Activated CD4-positive, alpha-beta T cell treated with anti-CD3 and anti-CD28 coated beads, Interleukin-2, amount 50 U/mL, for 4 hours (primary cell): ENCODE measurements at places on chromosomes 6 and 20.

DNA sequence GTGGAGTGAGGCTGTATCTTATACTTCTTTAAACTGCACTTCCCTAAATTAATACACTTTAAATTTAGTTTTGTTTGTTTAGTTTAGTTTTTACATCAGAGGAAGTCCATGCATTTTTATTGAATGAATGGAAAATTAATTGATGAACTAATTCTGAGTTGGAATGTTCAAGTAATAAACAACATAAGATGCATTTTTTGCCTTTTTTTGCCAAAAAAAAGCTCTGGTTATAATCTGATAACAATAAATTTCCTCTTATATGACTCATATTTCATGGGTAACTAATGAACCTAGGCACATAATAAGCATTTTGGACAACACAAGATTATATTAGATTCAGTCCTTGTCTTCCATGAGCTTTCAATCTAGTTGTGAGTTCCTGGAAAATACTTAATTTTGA lies 323.1 kb downstream of the CENPW start:
- DNase-seq, result no peak

GRCh38 chr6:26064619-26065257 lies 22.5 kb upstream of the HFE start:
- peak; percentile 29 for DNase-seq

DNA sequence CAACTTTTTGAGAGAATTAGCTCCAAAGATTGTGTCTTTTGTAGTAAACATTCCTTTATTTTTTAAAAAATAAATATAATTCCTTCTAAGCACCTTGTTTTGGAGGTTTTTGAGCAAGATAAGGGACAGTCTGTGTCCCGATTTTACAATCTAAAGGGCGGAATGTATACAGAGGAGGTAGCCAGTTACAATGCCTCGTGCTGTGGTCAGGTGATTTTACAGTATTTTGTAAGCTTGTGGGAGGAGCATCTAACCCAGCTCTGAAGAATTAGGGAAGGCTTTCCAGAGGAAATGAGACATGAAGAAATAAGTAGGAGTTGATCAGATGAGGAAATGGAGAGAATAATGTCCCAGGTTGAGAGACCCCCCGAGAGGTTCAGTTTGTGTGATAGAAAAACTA lies 1.3 kb downstream of the HINT3 start:
- no peak for DNase-seq

GRCh38 chr20:3716195-3716834 lies 3.9 kb upstream of the SIGLEC1 start:
- no peak for DNase-seq

GRCh38 chr6:170036916-170037315 lies 254.0 kb downstream of the DLL1 start:
- DNase-seq, result no peak

DNA sequence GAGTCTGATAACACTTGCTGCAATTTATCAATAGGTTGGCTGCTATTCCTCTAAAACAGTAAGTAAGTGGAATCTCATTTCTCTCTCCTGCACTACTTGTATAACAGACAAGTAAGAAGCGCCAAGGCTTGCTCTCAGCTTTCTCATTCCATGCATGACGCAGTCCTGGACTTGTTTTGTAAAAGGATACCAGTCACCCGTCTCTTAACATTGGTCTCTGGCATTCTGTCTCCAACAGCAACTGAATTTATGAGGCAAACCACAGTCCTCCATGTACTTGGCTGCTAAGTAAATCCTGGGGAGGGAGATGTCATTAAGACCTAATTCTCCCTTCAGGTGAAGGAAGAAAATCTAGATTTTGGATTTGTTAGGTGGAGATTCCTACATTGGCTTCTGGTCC lies 115.4 kb downstream of the OPN5 start:
- DNase-seq, result no peak

DNA sequence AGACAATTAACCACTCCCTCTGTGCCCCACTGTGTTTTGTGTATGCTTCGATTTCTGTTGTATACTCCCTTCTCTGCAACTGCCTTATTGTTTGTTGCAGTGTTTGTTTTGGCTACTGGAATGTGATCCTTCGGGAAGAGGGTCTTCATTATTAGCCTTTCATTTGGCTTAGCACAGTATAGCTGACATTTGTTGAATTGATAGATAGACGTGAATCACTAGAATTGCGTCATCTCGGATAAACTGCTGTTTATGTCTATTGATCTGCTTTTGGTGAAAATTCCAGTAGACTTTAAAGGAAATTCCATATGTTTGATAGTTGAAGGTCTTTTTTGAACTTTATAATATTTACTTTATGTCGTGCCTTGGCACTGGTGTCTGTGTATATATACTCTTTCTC lies 189.9 kb upstream of the EYA4 start:
- no peak for DNase-seq

GRCh38 chr20:6381887-6382286 lies 259.1 kb upstream of the FERMT1 start:
- DNase-seq, result no peak

DNA sequence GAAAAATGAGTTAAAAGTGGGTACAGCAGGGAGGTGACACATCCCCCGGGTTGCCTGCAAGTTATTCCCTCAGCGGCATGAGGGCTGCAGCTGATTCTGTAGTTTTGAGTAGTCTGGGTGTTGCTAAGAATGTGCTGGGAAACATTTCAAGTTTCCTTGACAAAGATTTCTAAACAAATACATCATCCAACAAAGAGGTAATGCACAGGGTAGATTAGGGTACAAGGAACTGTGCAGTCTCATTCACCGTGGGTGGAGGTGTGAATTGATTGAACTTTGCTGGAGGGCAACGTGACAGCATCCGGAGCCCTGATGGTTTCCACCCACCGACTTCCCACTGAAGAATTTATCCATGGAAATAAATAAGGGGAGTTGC lies 21.8 kb downstream of the CASS4 start:
- no peak for DNase-seq

DNA sequence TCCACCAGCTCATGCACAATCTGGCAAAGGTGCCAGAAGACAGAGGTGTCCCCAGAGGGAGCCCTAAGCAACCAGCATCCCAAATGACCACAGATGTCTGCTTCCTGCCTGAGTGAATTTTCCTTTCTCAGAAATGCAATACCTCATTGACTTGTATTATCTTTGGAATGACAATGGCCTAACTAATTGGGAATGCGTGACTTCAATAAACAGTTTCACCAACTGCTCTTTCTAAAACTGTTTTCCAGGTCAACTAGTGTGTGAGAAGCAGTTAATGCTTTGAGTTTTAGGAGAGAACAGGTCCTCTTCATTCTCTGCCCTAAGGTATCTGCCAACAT lies 108.9 kb upstream of the SNX9 start:
- DNase-seq, result no peak

DNA sequence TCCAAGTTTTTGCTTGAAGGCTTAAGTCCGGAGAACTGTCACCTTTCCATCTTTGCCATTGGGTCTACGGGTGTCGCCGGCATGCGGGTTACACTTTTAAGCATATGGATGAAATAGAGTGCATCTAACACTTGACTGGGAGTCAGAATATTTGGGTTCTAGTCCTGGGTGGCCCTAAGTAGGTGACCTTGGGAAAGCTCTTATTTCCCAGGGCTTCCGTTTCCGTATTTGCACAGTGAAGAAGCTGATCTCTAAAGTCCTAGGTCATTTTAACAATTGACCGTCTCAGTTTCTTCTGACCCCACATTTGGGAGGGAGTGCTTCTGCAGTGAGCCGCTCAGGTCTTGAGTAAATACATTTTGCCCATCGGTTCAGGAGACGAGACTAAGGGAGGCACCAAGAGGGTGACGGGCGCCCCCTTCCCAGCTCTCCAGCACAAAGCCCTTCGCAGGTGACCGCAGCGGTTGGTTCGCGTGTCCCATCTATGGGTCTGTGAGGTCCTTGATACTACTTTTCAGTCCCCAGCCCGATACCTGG lies 651 bp upstream of the BLTP3A start:
- peak; percentile 22 for DNase-seq

DNA sequence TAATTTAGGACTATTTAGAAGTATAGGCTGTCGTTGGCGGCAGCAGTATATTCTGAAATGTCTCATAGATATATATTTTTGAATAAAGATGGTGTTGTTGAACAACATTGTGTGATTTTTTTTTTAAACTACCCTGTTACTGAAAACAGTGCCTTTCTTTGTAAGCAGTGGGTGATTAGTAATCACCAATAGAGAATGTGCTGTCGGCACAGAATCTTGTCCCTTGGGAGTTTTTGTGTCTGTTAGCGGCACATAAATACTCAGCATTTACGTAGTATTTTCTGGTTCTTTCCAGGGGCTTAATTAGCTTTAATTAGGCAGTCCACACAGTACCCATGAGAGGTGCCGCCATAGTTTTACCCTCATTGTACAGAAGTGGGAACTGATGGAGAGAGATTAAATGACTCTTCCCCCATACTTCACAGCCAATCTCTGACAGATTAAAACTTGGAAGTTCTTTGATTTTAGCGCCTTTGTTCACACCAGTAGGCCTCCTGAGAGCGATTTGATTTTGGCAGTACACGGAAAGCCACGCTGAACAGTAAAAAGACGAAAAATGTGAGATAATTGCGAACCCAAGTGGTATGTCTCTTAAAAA lies 58.8 kb downstream of the RPRD1B start:
- DNase-seq, result no peak
